ENCODE measurements at places on chromosomes 7 and 10.

GRCh38 chr7:156363751-156364150 is 276.8 kb upstream of the RNF32 start:
- DNase-seq = no peak

DNA sequence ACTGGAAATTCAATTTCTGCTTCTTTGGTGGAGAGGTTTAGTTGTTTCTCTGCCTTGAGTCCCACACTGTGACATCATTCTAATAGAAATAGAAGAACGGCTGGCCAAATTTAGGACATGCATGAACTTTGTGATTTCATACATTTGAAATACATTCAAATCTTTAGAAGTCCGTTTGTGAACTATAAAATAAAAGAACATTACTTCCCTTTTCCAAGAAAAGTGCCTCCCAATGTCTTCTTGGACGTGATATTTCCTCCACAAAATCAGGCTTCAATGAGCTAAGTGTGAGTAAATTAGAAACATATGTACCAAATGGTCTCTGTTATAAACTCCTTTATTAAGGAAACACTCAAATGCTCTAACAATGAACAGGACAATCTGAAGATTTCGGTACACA is 314.5 kb upstream of the AKR1E2 start:
- no peak for DNase-seq

DNA sequence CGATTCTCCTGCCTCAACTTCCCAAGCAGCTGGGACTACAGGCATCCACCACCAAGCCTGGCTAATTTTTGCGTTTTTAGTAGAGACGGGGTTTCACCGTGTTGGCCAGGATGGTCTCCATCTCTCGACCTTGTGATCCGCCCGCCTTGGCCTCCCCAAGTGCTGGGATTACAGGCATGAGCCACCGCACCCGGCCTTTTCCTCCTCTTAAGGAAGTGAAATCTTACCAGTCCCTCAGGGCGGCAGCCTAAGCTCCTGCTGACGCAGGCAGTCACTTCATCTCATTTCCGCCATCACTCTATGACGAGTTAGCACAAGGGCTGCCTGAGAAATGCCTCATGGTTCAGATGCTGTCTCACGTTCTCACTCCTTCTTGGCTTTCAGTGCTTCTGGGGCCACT is 246.0 kb upstream of the SHH start:
- no peak for DNase-seq

DNA sequence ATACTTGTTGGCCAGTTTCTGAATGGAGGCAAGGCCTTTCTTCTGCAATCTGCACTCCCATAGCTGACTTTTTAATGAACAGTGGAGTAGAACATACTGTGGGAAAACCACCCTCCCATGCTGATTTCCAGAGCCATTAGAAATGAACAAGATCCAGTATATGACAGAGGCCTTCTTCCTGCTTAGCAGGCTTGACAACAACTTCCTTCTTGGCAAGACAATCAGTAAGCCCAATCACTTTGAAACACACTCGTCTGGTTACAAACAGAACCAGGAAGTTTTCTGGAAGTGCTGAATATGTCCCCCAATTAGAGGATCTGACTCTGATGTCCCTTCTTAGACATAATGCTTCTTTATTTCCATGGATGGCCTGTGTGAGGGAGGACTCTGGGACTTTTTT is 103.4 kb downstream of the SAMD9 start:
- no peak for DNase-seq

DNA sequence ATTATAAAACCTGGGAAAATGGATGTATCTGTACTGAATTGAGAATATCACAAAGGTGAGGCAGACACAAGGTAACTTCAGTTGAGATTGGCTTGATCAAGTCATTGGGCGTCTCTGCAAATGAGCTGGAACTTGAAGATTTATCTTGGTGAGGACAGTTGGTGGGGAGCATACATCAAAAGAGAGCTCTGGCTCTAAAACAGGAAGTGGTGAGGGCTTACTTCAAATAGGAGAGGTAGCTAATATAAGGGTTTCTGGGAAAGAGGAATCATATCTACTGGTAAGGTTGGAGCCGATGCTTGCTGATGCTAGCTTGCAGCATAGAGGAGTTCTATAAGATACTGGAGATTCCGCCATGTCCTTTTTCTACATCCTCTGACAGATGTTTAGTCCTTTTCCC is 39.9 kb upstream of the FGL2 start:
- no peak for DNase-seq

GRCh38 chr10:73534857-73535256 is 39.0 kb upstream of the PPP3CB start:
- no peak for DNase-seq

DNA sequence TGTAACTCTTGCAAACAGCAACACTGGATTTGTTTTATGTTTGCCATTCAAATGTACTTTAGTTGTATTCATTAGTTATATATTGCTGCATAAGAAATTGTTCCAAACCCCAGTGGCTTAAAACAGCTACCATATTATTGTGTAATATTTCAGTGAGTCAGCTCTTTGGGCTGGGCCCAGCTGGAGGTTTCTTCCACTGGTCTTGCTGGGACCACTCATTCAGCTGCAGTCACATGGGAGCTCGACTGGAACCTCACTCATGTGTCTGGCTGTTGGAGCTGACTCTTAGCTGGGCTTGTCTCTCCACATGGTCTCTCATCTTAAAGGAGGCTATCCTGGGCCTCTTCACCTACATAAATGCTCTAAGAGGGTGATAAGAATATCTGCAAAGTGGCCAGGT is 23.2 kb upstream of the PIP4K2A start:
- DNase-seq = no peak

- no peak for DNase-seq
These were observed 308.8 kb downstream of the PTPRN2 start for GRCh38 chr7:158278745-158279320.

DNA sequence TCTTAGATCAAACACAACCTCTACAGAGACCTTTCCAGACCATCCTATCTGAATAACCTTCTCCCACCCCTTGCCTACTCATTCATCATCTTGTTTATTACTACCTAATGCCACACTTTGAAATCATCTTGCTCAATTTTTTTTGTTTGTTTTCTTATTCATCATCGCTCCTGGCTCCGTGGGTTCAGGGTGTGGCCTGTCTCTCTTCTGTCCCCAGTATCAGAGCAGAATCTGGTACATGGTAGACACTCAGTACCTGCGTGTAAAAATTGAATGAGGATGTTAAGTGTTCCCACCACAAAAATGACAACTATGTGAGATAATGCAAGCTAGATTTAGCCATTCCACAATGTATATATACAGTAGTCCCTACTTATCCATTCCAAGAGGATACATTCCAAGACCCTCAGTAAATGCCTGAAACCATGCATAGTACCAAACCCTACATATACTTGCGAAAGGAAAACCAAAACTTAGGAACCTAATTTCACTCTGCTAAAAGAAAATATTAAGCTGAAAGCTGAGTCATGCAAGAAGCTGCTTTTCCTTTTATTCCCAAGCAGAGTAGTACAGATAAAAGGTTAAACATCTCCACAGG is 72.1 kb upstream of the SEC61G start:
- no peak for DNase-seq

- DNase-seq = no peak
These were observed 19.1 kb upstream of the TPK1 start for GRCh38 chr7:144854839-144855424.

DNA sequence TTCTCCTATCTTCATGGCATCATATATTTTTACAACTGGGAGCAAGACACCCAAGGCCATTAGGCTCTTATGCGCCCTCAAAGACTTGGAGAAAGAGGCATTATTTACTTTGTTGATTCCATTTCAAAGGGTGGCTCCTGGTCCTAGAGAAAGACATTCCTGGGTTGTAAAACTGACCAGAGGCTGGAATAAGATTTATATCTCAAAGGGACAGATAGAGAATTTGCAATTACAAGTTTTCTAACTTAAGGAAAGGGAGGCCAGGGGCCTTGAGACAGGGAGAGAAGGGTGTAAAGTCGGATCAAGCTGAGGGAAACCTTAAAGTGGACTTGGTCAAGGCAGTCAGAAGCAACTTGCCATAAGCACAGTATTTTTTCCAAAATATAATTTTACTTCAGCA is 1086.0 kb downstream of the SORCS3 start:
- DNase-seq = no peak

GRCh38 chr10:76717141-76717540 is 920.5 kb downstream of the KCNMA1 start:
- DNase-seq = no peak

DNA sequence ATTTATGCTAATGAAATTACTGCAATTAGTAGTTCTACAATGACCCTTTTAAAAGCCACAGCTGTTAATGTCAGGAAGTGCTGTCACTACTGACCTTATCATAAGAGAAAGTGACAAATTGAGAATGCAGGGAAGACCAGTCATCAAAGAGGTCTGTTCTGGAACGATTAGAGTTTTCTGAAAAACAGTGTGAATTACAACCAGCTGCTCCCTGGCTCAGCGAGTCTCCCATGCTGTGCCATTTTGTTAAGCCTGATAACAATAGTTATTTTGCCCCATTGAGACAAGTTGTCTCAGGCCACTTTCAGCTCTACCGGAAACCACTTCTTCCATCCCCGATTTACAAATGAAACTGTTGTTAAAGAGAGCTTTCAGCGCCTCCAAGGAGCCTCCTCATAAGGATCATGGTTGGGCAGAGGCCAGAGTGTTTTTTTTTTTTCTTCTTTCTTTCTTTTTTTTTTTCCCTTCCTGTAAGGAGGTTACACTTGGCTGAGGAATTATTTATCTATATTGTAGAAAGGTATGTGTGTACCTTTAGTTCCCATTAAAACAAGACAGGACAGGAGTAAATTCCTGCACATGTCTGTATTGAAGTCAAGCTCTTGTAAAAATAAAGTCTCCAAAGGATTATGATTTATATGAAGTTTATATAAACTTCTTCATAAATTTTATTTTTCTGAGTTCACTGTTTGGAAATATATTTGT is 173.6 kb downstream of the CDCA7L start:
- no peak for DNase-seq

DNA sequence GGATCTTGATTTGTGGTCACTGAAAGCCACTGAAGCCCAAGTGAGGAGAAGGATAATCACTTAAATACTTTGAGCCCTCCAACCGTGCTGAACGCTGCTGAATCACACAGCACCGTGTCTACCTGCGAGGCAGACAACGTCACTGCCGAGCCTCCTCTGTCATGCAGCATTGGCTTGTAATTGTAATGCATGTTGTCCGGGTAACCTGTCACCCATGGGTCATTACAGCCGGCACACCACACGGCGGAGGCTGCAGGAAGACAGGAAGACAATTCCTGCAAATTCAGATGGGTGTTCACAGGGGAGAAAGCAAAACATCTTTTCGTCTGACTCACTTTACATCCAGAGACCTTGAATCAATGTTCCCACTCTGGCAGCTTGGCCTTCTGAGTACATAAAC is 546.1 kb upstream of the FOXK1 start:
- no peak for DNase-seq

DNA sequence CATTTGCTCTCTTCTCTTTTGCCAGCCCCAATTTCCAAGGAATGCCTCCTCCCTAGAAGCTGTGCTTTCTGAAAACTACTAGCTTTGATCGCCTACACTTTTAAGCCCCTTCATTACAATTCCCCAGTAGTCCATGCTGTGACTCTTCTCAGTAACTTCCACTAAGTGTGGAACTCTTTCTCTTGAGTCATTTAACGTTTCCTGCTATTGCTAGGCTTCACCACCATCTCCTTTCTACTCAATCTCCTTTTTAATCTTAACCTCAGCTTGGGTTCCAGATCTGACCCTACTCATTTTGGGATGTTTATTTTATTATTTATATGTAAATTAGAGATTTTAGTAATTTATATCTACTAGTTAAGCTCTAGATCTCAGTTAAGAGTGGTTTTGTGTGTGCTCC is 14.4 kb upstream of the SEMA3D start:
- no peak for DNase-seq

DNA sequence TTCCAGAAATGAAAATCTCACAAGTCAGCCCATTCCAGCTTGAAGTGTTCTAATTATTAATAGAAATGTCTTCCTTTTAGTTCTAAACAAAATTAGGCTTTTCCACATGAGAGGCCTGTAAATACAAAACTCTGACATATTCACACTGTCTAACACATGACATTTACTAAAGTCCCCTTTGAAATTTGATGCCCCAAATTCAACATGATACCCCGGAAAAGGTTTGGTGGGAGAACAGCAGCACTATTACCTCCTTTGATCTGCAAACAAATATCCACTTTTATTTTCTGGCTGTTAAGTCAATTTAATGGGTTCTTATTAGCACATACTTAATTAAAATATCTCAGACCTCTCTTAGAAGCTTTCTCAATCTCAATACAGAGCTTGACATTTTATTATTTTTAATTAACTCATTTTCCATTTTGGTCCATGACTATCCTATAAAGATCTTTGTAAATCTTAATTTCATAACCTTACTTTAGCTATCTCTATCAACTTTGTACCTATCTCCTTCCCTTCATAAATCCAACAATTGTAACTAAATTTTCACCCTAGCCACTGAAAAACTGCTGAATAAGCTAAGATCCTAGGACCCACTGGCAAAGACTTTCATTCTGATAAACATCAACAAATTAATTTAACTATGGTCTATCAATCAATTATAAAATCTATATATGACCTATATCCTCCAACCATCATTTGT is 63.2 kb downstream of the USP6NL start:
- no peak for DNase-seq

Data from stimulated activated CD4-positive, alpha-beta T cell treated with anti-CD3 and anti-CD28 coated beads, TNF-alpha, amount 100 ng/mL, for 24 hours (primary cell).